NCI-H1092 treated with DMSO at 0.1 percent for 48 hours (cell line): ENCODE measurements at places on chromosomes 2 and 18.

DNA sequence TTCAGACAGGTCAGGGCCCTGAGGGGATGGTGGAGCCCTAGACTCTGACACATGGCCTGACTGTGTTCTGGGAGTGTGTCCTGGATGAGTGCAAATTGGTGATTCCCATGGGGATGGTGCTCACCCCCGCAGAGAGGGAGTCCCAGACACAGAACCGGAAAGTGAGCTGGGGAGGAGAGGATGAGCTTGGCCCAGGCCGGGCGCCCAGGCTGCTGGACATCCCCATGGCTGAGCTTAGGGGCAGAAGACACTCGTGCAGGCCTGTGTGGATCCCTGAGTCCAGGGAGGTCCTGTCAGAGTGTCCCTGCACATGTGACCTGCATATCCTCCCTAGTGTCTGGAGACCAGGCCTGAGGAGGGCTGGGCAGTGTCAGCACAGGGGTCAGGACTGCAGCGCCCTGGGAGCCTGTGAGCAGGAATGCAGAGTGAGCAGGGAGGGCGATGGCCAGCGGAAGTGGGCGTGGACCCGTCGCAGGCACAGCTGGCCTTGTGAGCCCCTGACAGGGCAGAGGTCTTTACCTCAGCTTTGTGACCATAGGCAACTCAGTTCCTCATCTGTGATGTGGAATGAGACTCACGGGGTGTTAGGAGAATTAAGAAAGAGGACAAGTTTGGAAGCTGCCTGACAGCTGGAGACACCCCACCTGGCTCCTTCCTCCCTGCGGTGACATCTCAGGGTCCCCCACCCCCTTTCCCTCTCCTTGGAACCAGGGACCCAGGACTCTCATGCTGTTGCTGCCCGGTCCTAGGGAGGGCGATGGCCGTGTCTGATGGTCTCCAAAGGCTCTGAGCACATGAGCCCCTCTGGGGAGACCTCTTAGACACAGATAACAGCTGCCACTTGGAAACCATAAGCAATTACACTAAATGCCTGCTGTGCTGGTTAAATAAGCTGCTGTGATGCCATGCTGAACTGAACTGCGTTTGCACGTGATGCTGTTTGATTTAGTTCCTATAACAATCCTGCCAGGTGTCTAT lies 62.6 kb upstream of the HS6ST1 start:
- peak; percentile 58 for DNase-seq

- peak; percentile 6 for DNase-seq
Observed at GRCh38 chr2:223041527-223042109, 10.4 kb upstream of the KCNE4 start.

GRCh38 chr18:23949863-23950262 lies 64.7 kb upstream of the TTC39C start:
- no peak for DNase-seq

- DNase-seq, result no peak
Observed at GRCh38 chr2:60441800-60442199, 111.7 kb downstream of the BCL11A start.

DNA sequence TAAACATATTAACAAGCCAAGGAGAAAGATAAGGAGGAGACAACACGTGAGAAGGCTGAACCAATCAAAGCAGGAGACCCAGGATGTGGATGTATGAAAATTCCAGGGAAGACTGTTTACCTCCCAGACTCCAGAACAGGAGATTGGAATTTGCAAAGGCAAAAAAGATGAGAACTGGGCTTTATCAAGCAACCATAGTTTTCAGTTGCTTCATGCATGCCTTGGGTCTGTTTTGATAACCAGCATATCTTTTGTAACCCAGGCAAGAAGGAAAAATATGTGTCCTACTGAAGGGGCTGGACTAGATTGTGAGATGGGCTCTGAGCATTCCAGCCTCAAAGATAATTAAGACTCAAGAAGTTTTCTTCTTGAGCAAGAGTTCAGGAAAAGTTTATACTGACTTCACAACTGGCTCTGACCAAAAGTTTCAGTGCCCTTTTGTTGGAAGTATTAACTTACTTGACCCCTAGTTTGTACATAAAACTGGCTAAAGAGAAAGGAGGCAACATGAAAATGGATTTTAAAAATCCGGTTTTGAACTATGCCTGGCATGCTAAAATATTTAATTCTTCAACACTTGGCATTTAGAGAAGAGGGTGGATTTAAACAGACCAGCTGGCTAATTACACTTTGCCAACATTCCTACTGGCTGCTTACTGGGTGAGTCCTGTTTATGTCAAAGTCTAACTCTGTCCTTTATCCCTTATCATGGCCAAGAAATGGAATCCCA lies 79.3 kb upstream of the CD28 start:
- no peak for DNase-seq

GRCh38 chr2:205270689-205271088 lies 411.6 kb upstream of the NRP2 start:
- DNase-seq, result no peak

GRCh38 chr2:73986085-73986681 lies 1.5 kb downstream of the TET3 start:
- no peak for DNase-seq

DNA sequence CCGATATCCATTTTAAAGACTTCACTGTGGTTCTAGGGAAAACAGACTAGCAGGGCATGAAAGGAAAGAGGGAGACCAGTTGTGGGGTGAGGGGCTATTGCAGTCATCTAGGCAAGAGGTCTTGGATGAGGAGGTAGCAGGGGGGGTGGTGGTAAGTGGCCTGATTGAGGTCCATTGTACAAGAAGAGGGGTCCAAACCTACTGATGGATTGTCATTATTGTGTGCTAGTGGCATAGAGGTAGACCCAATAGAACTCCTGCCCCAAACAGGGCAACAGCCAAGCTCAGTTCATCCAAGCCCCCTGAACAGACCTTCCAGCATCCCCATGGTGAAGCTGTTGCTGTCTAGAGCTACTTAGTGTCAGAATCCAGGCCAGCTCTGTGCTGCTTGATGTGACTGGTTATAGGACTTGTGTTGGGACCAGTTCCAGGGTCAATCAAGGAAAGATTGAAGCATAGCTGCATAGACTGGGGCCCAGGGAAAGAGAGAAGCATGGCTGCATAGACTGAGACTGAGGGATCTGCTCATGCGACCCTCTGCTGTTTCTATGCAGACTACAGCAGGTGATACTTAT lies 7.0 kb downstream of the ASAP2 start:
- DNase-seq, result no peak

GRCh38 chr18:4017480-4017879 lies 437.6 kb downstream of the DLGAP1 start:
- no peak for DNase-seq

GRCh38 chr2:188628989-188629752 lies 337.5 kb downstream of the GULP1 start:
- DNase-seq, result no peak

- DNase-seq, result no peak
Observed at GRCh38 chr18:22796113-22796512, 137.0 kb upstream of the RBBP8 start.

- no peak for DNase-seq
Observed at GRCh38 chr2:74333896-74334586, 9.2 kb downstream of the SLC4A5 start.

GRCh38 chr2:121690095-121690494 lies 40.8 kb upstream of the CLASP1 start:
- DNase-seq, result no peak

DNA sequence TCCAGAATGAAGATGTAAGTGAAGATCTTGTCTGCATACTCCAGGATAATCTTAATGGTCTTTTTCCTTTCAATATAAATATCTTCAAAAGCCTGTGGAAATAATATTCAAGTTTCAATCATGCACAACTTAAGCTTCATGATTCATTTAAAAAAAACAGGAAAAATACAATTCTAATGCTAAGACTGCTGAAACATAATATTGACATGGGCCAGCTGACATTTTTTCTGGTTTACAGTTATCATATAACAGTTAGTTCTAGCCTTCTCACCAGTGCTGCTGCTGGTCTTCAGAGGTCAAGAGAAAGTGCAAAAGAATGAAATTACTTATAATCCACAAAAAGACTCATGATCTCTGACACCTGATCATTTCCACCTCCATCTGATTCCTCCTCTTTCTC lies 110.4 kb upstream of the SCN1A start:
- no peak for DNase-seq

DNA sequence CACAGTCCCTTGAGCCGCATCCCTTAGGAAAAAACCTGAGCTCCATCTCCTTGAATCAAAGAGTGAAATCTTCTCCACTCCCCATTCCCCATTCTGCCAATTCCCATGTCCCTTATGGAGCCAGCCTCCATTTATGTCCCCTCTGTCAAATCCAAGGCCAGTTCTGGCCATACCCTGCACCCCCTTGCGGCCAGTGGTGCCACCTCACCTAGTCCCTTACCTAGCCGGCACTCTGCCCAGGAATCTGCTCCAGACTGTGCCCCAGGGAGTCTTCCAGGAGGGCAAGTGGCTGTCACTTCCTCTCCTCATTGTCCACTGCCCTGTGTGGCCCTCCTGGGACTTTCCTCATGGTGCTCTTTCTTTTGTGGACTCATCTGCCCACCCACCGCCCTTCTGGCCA lies 195.4 kb upstream of the RMP24 start:
- DNase-seq, result no peak

- no peak for DNase-seq
Observed at GRCh38 chr2:140988597-140988996, 1142.2 kb downstream of the LRP1B start.

GRCh38 chr2:594297-594949 lies 82.8 kb downstream of the TMEM18 start:
- DNase-seq, result no peak

- DNase-seq, result no peak
Observed at GRCh38 chr18:49619801-49620200, 57.9 kb downstream of the LIPG start.

- no peak for DNase-seq
Observed at GRCh38 chr18:47373465-47373864, 122.0 kb upstream of the SKOR2 start.
